MV-4-11 (cell line): ENCODE measurements at places on chromosomes 3 and 15.

DNA sequence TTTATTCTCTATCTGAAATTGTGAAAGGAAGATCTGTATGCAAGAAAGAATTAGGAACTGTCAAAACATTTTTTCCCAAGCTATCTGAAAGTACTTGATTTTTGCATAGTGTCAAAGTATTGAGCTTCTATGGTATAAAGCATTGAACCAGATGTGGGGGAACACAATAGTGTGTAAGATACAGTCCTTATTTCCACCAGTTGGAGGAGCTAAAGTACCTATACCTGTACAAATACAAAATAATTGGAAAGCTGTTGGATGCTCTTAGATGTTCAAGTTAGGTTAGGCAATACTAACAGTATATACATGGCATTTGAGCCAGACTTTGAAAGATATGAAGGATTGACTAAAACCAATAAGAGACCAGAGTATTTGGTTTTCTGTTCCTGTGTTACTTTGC is 148.4 kb downstream of the B3GALNT1 start:
- DNase-seq = peak; percentile 48

GRCh38 chr3:13548696-13549622 is at the start of gene FBLN2:
FBLN2 (plus strand) TSS chr3:13549125; CDS start chr3:13570356, 21,231 bp downstream.
- DNase-seq = no peak

DNA sequence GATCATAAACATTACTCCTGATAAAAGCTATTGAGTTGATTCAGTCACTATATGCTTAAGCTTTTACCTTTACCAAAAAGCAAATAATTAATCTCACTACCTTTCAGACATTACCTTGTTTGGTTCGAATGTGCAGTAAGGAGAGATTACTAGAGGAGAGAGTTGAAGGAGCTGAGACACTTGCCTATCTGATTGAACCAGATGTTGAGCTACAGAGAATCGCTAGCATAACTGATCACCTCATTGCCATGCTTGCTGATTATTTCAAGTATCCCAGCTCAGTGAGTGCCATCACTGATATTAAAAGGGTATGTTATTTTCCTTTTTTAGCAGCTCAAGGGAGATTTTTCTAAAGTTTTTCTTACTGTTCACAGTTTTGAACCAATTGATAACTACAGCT is 54.6 kb downstream of the ARMC8 start:
- DNase-seq = no peak

GRCh38 chr3:71542521-71543370 is 40.8 kb downstream of the FOXP1 start:
- peak; percentile 98 for DNase-seq

- DNase-seq = peak; percentile 97
Measured at GRCh38 chr3:61574854-61575253, 13.5 kb downstream of the PTPRG start.

DNA sequence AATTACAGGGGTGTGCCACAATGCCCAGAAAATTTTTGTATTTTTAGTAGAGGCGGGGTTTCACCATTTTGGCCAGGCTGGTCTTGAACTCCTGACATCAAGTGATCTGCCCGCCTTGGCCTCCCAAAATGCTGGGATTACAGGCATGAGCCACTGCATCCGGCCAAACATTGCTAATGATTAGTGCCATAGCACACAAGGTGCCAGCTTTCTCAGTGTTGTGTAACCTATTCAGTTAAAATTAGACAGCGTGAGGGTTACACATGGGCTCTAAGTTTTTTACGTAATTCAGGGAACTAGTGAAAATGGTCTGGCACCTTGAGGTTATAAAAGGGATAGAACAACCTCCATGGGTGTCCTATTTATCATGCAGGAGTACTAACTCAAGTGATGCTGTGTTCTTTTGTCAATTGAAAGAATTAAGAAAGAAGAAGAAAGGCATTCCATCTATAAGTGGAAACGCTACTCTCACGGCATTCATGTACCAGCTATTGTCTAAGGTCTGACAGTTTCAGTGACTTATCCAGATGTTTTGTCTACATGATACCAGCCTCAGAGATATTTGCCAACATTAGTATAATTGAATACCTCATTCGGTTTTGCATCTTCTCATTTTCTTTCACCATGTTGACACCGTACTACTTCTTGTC is 84.7 kb downstream of the EOMES start:
- peak; percentile 86 for DNase-seq

- no peak for DNase-seq
Measured at GRCh38 chr3:86180696-86181095, 810.3 kb downstream of the VGLL3 start.

DNA sequence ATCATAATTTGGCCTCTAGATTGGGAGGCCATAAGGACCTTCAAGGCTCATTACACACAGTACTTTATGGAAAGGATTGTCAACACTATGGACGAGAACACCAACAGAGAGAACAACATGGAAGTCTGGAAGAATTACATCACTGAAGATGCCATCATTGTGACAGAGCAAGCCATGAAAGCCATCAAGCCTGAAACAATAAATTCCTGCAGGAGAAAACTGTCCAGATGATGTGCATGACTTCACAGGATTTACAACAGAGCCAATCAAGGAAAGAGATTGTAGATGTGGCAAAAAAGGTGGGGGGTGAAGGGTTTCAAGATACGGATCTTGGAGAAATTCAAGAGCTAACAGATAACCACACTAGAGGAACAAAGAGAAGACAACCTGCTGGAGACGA is 15.9 kb downstream of the IL17RB start:
- DNase-seq = no peak

- DNase-seq = no peak
Measured at GRCh38 chr3:142910280-142910679, 21.4 kb upstream of the PCOLCE2 start.

DNA sequence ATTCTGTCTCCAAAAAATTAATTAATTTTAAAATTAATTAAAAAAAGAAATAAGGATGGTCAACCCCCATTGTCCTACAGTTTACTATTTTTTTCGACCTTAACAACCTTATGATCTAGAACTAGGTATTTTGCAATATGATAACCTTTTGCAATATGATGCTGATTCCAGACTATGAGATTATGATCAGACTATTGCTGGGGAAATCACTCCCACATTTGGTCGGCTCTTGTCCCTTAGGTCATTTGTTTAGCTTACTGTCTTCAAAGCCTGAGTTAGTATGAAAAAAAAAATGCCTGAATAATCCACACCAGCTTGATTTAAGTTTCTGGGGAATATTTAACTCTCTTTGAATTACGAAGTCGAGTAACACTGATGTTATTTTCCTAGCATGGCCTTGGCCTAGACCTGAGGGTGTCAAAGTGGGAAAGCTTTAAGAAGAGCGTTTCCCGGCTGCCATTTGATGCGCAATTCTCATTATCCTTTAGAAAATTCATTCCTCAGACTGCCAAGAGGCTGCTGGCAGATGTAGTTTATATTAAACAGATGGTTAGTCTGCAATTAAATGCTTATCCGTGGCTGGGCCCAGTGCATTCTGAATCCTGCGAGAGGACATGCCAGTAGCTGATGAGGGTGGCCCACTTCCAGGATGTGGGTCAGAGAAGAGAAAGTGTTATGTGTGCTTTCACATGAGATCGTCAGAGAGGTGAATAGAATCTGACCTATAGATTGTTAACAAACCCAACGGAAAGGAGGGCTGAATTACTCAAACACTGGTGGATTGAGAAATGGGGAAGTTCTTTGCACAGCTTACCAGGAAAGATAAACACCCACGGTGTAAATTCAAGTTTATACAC is 496.0 kb upstream of the THBS1 start:
- DNase-seq = peak; percentile 60

GRCh38 chr3:77943598-77943997 is 903.7 kb downstream of the ROBO2 start:
- no peak for DNase-seq

DNA sequence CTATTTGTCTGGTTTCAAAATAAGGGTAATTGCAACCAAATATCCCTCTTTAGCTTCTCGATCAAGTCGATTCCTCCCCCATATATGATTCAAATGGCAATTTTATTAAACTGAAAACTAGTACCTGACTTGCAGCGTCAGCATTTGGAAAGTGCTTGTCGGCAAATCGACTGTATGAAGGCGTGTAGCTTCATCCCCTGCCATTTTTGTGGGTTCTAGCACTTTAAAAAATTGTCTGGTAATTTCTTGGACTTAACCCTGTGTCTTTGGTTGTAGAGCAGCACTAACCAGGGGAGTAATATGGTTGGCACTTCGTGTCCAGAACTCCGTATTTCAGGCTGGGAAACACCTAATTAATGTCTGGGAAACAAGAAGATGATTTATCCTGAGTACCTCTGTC is 573 bp downstream of the MME start:
- DNase-seq = no peak

DNA sequence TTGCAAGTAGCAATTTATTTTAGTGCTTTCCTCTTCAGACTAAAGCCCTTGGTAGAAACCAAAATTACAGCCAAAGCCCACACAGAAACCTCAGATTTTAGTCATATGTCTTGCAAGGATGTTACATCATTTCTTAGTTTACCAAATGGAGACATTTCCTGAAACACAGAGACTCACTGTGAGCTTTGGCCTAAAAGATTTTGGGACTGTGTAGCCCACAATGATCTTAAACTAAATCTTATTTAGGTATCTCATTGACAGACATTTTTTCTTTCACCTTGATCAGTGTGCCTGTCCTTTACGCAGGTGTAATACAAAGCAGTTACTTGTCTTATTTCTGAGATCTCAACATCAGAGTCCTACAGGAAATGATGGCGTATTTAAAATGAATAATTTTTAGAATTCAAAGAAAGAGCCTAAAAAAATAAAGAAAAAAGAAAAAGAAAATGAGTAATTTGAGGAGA is 27.8 kb upstream of the AP4E1 start:
- DNase-seq = peak; percentile 86

- peak; percentile 53 for DNase-seq
Measured at GRCh38 chr3:105957722-105958121, 88.9 kb upstream of the CBLB start.

- DNase-seq = no peak
Measured at GRCh38 chr15:89041507-89041906, 46.7 kb upstream of the ABHD2 start.

DNA sequence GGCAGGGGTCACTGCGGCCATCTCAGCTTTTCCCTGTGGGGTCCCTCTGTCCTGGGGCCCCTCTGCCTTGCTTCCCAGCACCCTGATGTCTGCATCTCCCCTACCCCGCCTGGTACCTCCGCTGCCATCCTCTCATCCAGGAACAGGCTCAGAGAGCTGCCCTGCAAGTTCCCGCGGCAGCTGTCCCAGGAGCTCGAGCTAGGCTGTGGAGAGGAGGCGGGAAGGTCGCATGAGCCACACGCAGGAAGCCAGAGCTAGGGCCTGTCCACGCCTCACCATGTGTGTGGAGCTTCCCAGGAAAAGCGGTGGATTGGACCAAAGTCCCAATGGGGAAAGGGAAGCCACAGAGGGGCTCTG is 12.5 kb downstream of the PLA2G4B start:
- DNase-seq = no peak

DNA sequence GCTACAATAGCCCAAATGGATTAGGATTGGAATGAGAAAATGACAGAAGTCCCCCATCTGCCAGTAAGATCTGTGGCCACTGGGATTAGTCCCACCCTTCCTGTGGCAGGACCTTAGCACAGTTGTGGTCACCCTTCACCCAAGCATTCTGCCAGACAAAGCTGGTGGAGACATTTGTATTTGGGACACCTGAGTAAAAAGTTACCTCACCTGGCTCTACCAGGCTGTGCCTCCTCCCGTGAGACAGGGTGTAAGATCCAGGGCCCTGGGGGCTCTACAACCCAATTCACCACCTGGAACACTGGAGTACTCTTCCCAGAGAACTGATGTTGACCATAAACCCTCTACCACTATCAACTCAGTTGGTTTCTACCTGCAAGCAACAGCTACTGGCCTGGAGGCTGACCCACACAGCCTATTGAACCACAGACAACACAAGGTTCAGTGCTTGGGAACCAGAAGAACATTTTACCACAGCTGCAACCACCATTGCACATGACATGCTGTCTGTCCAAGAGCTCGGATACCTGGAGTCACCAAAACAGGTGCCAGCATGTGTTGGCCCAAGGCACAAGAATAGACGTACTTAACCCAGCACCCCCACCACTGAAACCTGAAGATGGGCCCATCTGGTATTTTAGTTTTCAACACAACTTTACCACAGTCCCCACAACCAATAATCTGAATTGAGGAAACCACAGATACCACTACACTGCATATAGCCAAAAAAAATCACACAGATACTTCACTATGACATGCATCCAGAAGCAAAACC is 1686.7 kb downstream of the SI start:
- peak; percentile 8 for DNase-seq

GRCh38 chr3:122589297-122589696 is 11.8 kb downstream of the PARP15 start:
- peak; percentile 47 for DNase-seq

DNA sequence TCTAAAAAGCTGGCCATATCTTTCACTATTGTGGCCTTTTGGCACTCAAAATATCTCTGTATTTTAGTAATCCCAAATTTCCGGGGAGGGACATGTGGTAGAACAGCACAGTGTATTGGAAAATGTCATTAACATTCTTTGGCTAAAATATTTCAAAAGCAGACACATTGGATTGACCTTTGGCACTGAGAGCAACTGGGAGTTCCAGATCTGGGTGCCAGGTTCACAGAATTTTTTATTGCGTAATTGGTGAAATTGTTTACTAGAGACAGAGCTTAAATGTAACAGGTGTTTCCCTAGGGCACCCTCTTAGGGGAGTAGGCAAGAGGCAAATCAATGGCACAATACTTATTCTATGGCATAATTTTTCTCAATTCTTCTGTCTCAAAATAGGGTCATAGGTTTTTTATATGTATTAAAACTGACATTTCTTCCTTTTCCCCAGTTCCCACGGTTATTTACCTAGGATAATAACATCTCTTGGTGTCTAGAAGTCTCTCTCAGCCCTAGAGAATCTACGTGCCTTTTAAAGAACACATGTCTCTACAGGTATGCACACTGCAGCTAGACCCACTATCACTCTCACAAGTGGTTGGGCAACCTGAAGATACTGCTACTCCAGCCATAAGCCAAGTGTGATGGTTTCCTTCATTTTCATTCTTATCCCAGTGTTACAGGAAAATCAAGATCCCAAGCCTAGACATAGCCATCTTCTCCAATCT is 10.6 kb downstream of the RBMS3 start:
- DNase-seq = no peak

DNA sequence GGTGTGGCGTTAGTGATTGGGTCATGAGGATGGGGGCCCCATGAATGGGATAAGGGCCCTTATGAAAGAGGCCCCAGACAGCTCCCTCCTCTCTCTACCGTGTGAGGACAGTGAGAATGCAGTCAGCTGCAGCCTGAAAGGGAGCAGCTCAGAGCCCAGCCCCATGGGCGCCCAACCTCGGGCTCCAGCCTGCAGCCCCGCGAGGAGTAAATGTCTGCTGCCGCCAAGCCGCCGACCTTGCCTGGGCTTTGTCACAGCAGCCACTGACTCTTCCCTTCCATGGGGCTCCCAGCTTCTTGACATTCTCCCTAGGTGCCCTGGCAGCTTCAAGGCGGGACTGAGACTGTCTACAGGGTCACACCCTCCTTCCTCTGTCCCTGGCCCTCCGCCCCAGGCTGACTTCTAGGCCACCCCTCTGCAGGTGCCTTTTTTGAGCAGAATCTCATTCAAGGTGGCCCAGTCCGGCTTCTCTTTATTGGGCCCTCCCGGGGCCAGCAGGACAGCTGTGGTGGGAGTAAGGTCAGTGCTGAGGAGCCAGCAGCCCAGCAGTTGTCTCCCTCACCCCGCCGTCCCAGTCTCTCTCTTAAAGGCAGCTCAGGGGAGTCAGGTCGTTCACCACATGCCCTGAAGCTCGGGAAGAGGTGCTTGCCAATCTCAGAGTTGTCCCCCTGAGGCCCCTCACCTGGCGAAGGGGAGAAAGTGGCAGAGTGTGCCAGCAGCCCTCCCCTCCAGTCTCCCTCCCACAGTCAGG is 18.7 kb upstream of the PRR20G start:
- DNase-seq = no peak
